ENCODE measurements at places on chromosomes 7 and 10. TPM values are rescaled to one million over a fixed set of nuclear protein-coding genes. Genes with fewer than 3 reads are reported as not detected.

- DNase-seq, result peak; percentile 76
- H3K36me3 ChIP-seq, result no peaks in the 10 kb centered on the region
- no peaks in the 10 kb centered on the region for H3K27me3 ChIP-seq
- H3K4me1 ChIP-seq, result no peaks in the 10 kb centered on the region
These were observed 2.4 kb downstream of the MKX start for GRCh38 chr10:27743012-27743876.

- no peaks in the 10 kb centered on the region for H3K4me1 ChIP-seq
- H3K36me3 ChIP-seq, result no peaks in the 10 kb centered on the region
- no peaks in the 10 kb centered on the region for H3K27me3 ChIP-seq
- no peak for DNase-seq
- no peak overlapping the region for H3K27ac ChIP-seq
These were observed 85.8 kb upstream of the ADAM12 start for GRCh38 chr10:126474031-126474430.

DNA sequence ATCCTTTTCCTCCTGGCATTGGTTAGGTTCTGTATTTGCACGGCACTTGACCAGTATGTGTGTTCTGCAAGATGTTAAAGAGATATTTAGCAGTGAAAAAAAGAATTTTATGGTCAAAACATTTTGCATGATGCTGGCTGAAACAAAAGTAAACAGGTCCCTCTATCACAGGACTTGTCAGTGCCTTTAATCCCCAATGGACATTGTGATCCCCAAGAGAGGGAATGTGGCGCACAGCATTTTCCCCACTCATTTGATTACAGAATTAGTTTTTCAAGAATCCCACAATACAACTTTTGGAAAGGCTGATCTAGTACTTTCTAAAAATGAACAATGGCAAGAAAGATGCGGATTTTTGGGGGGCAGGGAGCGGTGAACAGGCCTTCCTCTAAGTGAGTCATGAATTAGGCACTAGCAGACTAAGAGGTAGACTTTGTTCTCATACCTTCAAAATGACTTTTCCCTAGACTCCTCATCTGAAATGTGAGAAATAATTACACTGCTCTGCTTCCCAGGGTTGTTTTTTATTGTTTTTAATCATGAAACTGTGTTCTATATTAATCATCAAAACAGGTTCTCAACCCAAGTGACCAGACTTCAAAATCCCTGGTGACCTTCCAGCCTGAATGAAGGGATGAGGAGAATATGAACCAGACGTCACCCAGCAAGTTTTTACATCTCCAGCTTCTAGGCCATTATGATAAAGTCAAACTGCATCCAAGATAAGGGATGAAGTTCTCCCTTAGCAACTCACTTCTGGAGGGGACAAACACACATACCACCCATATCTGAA lies 8.6 kb downstream of the FBXW4 start:
- no peaks in the 10 kb centered on the region for H3K27me3 ChIP-seq
- H3K4me1 ChIP-seq, result peaks cover 2% of the 10 kb centered on the region
- no peaks in the 10 kb centered on the region for H3K36me3 ChIP-seq
- H3K4me3 ChIP-seq, result no peak overlapping the region

DNA sequence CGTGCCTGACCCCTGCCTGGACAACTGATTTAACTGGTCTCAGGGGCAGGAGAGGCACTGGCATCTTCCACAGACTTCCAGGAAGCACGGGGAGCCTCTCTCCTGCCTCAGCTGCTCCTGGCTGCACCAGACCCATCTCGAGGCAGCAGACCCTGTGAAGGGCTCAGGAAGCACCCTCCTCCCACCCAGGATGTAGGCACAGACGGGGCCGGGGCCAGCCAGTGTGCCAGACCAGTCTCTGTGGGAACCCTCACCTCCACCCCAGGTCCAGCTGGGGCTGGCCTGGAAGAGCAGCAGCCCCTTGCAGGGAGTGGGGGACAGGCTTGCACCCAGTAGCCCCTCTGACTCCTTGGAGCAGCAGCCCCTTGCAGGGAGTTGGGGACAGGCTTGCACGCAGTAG lies 56.3 kb downstream of the RASGEF1A start:
- no peak overlapping the region for H3K4me3 ChIP-seq
- H3K36me3 ChIP-seq, result no peaks in the 10 kb centered on the region
- no peak overlapping the region for H3K27ac ChIP-seq
- no peak for DNase-seq
- no peaks in the 10 kb centered on the region for H3K4me1 ChIP-seq
- no peaks in the 10 kb centered on the region for H3K27me3 ChIP-seq

AGR2 gene
- total RNA-seq, result 8.5 TPM

GHRHR gene
- not detected for total RNA-seq

CYP3A7 gene
- total RNA-seq, result 0.28 TPM

ACBD7 gene
- 1.7 TPM for total RNA-seq

ITGA8 gene
- total RNA-seq, result 6.8 TPM

DDC gene
- 0.78 TPM for total RNA-seq

Measured in ovary (tissue), 10 donors.